ENCODE measurements at places on chromosomes 16 and 17.

DNA sequence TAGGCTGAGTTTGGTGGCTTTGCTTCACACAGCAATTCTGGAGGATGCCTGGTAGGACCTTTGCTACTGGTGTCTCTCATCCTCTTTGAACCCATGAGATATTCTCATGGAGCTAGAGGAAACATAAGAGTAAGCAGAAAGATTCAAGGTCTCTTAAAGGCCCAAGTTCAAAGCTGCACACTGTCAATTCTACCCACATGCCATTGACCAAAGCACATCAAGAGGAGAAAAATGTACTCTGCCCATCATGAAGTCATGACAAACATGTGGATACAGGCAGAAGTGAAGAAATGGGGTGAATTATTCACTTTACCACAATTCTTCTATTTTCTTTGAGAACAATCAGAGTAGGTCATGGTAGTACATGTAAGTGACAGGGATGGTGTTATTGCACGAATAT lies 13.1 kb downstream of the SKA2 start:
- DNase-seq = no peak

DNA sequence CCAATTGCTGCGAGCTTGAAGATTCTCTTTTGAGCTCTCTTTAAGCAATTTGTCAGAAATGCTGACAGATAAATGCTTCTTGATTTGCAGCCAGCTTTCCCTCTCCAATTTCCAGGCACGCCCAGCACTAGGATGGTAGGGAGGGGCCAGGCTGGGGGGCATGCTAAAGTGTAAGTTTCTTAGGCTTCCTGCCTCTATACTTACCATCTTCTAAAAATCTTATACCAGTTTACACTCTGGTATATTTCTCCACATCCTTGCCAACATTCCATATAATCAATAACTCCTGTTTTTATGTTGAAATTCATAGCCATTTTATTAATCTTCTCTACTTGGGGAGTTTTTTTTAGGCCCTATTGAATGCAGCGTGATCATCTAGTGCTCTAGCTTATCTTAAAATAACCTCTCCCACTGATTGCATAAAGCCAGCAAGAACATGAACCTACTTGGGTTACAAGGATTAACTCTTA lies 17.5 kb downstream of the ACSF2 start:
- DNase-seq = no peak

DNA sequence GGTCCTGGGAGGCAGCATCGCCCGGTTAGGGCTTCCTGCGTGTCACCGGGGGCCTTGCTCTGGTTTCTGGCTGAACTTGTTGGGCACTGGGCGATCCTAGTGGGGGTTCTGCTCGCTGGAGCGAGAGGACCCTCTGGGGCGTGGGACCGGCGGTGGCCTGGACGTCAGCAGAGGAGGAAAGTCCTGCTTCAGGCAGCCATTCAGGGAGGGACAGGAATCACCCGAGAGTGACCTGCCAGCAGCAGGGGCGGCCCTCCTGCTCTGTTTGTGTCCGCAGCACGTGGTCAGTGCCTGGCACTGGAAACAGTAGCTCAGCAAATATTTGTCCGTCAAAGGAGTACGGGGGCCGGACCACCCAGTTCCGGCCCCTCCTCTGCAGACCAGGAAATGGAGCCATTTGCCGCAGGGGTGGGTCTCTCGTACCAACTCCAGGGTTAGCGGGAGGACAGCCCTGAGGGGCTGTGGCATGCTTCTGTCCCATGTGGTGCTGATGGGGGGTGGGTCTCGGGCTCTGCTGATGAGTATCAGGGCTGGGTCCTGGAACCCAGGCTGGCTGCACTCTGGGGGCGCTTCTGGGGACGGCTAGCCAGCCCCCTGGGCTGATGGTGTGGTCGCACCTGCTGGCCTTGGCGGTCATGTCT lies 48.3 kb downstream of the BAIAP2 start:
- no peak for DNase-seq

DNA sequence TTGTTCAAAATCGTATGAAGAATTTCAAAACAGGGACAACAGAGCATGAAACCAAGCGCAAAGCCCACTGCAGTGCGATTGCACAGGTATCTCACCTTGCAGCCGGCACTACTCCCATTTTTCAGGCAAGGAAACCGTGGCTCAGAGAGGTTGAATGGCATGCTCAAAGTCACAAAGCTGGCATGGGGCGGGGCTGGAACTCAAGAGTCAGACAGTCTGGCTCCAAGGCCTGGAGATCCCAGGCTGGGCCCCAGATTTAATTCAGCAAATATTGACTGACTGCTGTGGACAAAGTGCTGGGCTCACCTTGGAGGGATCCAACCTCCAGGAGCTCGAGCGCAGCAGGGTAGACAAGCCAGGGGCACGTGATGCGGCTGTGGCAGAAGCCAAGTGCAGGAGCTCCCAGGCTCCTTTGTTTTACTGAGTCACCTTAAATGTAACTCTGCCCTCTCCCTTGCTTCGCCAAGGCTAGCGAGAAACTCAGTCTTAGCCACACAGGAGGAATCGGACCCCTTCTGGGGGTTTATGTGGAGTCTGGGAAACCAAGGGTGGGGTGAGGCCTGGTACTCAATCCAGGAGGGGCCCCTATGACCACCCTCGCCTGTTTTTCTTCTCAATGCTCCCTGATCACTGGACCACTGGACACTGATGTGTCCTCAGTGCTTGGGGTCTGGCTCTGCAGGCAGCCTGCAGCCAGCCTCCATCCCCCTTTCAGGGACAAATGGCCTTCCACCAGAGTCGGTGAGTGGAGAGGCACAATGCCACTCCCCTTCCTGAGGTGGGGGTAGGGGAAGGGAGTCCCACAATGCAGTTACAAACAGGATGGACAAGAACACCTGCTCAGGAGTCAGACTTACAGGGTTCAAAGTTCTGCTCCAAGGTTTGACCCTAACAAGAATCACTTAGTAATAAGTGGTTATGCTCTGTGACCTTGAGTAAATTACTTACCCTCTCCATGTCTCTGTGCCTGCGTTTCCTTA lies 3.9 kb upstream of the SPATA20 start:
- DNase-seq = no peak

DNA sequence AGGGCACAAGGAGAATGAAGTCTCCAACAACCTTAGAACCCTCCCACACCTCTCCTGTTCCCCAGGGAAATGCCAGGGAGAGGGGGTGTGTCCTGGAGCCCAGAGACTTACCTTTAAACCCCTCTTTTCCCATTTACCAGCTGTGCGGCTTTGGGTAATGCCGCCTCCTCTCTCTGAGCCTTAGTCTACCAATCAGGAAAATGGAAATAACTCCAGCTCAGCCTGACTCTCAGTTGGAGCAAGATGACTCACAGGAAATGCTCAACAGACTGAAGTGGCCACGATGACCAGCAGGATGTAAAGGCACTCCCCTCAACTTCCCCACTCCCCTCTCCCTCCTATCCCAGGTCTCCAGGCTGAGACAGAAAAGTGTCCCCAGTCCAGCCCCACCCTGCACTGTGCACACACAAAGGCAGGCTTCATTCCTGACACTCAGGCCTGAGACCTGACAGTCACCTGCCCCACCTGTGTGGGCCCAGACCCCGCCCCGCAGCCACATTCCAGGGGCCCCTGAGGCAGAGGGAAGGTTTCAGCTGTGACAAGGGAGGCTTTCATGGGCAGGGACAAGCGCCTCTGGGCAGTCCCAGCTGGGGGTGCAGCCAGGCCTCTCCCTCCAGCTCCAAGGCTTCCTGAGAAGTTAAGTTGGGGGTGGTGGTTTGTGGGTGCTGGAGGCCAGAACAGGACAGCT lies 3.0 kb upstream of the KRT15 start:
- DNase-seq = peak; percentile 45

GRCh38 chr17:48192321-48192731 lies 84.8 kb downstream of the SNX11 start:
- no peak for DNase-seq

All from suppressor macrophage (primary cell).